ENCODE measurements at places on chromosomes 6 and 20.

DNA sequence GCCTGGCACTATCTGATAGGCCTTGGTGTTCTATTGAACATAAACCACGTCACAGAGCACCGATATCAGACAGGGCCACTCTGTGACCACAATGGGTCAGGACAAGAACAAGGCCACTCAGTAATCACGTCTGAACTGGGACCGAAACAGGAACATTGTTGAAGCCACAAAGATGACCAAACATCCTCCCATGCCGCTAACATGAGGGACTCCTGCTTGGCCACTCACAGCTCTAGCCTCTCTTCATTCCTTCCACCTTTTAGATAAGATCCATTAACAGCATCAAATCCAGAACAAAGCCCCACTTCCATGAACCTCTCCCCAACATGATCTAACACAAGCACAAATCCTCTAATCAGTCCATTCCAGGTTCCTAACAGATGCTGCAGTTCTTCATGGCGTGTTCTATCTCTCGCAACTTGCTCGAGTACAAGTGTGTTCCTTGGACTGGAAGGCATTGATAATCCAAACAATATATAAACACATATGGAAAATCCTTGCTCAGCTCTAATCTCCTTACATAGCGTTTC lies 7.4 kb downstream of the SIRT5 start:
- no peak for DNase-seq

DNA sequence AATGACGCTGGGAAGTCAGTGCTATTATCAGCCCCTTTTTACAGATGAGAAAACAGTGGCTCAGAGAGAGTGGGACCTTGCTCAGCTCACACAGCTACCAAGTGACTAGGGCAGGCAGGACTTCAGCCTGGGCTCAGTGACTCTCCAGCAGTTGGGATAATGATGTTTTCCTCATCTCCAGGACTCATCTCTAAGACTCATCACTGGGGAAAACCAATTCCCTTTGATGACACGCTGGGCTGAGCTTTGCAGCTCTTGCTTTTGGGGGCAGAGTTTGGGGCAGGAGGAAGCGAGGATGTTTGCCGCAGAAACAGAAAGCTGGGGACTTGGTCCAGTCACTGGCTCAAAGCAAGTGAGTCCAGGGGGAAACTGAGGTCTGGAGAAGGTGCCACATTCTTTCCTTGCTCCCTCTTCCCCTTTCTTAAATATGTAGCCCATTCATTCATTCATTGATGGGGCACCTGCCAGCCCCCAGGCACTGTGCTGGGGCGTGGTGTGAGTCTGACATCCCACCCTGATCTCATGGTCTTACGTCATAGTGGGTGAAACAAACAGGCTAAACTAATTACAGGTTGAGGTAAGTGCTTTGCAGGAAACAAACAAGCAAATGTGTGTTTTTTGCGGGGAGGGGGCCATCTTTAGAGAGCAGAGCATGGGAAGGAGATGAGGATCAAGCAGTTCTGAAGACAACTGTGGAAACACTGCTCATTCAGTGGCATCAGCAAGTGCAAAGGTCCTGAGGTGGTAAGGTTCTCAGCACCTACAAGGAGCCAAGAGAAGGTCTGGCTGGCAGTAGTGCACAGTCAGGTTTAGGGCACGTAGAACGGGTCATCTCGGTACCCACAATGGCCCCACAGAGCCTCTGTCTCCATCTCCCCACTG lies 74.4 kb upstream of the PMEPA1 start:
- no peak for DNase-seq

- DNase-seq = no peak
These were observed 92.2 kb downstream of the CDH22 start for GRCh38 chr20:46215913-46216707.

DNA sequence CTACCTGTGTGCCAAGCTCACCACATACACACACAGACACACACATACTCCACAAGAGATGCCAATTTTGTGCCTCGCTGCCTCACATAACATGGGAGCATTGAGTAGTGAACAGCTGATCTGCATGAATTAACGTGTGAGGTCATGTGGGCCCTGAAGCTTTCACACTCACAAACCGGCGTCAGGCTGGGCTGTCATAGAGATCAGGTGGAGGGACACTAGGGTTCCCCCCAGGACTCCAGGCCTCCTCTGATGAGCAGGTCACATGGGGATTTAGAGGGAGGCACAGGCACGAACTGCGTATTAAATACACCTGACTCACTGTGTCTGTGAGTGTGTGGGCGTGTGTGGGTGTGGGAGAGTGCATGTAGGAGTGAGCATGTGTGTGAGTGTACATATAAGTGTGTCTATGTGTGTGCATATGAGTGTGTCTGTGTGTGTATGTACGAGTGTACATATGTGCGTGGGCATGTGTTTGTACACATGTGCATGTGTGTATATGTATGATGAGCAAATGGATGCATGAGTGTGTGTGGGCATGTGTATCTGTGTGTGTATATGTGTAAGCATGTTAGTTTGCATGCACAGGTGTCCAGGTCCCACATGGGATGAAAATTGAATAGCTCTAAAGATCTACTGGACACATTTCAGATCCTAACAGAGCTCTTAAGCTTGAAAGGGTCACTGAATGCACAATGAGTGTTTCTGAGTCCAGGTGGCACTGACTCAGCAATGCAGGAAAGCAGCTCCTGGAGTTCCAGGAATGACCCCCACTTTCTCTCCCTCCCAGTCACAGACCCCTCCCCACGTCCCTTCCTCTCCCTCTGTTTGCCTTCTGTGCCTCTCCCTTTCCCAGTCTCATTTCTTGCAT lies 336.6 kb downstream of the PREX1 start:
- no peak for DNase-seq

GRCh38 chr20:50520222-50520880 lies 10.2 kb downstream of the PTPN1 start:
- DNase-seq = no peak

GRCh38 chr6:18444111-18444510 lies 57.0 kb downstream of the RNF144B start:
- DNase-seq = no peak

DNA sequence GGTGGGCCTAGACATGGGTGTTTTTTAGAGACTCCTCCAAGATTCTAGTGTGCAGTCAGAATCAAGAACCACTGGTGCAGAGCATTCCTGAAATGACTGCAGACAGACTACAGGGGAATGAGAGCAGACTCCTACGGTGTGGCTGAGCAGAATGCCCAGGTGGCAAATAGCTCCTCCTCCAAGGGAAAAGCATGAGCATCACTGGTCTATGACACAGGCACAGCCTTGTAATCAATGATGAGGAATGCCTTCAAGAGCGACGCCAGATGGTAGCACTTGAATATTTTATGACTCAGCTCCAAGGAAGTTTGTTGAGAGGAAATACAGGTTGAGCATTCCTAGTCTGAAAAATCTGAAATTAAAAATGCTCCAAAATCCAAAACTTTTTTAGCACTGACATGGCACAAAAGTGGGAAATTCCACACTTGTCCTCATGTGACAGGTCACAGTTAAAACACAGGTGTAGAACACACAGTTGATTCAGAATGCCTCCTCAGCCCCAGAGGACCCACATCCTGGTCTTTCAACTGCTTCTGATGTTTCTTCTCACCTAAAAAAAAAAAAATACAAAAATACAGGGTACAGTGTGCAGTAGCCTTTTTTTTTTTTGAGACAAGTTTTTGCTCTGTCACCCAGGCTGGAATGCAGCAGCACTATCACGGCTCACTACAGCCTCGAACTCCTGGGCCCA lies 10.6 kb upstream of the FAM8A1 start:
- no peak for DNase-seq

- DNase-seq = no peak
These were observed 752.8 kb downstream of the CBLN4 start for GRCh38 chr20:55252521-55252920.

- DNase-seq = no peak
These were observed 74.4 kb upstream of the RIPOR2 start for GRCh38 chr6:25010176-25010575.

DNA sequence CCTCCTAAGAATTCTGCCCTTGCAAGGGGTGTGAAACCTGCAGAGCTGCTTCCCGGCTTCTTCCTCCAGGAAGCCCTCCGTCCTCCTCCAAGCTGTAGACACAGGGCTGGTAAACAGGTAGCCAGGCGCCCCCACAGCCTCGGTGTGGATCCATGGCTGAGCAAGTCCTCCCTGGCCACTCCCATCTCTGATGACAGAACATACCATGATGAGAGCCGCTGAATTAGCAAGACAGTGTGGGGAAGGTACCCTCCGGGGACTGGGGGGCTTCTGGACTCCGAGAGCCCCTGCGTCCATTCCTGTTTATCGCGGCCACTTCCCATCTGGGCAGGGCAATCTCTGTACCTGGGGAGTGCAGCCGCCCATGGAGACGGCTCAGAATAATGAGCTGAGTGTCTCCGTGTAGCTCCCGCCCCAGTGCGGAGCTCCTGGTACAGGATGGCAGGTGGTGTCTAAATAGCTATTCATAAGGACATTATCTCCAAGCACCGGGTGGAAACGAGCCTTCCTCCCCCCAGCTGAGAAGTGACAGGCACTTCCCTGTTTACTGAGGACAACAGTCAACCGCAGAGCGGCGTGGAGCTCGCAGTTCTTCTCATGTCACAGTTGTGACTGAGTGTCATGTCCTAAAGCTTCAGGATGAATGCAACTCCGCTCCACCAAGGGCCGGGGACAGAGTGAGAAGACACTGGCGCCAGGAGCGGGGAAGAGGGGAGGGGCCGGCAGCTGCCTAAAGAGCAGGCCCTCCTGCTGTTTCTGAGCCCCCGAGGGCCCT lies 22.7 kb upstream of the NTSR1 start:
- peak; percentile 83 for DNase-seq

DNA sequence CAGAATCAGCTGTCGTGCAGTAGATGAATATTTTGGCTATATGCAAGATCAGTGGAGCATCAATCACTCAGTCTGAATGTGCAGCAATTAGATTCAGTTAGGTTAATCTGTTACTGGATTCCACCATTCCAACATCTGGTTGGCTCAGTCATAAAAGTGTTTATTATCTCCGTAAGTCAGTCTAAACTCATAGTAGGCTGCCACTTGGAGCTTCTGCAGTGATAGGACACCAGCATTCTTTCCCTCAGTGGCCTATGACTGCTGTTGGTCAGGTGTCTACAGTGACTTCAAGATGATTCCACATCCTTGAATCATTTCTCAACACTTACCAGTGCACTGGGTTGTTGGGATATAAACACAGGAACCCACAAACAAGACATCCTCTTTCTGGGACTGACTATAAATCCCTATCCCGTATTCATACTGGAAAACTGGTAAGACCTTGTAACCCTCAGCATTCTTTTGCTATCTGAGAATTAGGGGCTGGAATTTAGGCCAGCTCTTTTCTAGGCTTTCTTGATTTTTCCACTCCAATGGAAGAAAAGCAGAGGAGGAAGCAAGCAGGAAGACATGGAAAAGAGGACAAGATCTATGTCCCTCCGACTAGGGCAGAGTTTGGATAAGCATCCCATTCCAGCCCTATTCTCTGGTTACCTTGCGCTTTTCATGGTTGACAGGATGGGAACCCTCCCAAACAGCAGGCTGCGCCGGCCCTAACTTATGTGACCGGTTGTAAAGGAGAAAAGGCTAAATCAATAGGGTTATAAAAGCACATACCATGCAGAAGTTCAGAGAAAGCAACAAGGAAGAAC lies 919.6 kb downstream of the KIF16B start:
- DNase-seq = no peak

GRCh38 chr6:118696271-118696670 lies 44.9 kb upstream of the CEP85L start:
- no peak for DNase-seq

GRCh38 chr20:25503936-25504335 lies 81.4 kb downstream of the NINL start:
- DNase-seq = no peak

DNA sequence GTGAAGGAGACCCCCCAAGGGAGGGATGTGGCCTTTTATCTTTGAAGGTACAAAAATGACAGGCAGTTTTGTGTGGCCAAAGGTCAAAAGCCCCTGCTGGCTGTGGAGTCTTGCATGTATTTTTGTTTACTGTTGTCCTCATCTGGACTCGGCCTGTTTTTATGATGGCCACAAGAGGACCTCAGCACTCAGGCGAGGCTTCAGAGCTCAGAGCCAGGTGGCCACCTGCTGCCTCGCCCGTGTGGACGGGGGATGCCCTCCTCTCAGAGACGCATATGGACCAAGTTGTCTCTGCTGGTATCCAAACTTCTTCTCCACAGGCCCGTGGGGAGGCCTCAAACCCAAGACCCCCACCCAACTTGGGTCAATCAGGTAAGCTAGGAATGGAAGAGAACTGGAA lies 118.2 kb downstream of the DACT2 start:
- DNase-seq = no peak

DNA sequence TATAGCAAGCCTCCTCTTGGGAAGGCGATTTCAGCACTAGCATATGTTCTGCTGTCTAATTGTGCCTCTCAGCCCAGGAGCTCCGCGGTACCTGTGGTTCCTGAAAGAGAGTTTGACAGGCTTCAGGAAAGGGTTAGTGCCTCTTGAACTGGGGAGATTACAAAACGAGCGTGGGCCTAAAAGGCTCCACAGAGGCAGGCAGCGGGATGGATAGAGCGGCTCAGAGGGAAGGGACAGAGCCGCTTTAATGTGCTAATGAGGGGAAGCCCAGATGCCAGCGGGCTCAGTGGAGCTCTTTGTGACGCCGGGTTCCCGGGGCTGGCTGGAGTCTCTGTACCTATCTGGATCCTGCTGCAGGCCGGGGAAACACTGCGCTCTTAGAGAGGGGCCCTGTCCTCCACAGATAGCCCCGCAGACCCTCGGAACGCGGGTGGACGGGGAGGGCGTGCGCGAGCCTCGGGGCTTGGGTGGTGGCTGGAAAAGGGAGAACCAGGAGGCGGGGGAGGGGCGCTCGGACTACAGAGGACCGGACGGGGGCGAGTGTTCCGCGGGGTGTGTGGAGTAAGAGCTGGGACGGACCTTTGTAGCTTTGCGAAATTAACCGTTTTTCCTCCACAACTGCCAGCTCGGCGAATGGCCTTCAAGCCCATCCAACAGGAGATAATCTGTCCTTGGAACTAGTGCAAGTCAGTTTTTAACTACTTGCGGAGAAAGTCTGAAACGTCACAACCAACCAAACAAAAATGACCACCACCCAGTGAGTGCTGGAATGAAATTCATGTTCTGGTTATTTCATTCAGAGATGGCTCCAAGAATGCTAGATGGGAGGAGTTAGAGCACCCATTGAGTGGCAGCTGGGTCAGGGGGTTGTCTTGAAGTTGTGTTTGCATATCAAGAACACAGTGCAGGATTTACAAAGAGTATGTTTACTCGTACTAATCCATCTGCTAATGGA lies 13.0 kb downstream of the SLC35F1 start:
- no peak for DNase-seq

DNA sequence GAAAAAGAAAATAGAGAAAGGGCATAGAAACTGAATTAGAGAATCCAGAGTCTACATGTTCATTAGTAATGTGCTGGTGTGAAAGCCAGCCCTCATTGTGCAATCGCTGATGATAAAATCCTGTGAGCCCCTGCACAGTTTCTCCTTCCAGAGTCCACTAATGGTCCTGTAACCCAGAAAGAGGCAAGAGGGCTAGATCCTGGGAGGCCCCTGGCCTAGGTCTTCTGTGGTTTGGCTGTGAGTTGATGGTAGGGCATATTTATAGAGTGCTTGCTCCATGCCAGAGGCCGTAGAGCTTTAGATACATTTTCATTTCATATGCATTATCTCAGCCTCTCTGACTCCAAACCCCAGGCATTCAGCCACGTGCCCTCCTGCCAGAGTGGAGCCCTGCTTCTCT lies 94.9 kb upstream of the MTHFD1L start:
- no peak for DNase-seq

All from AML-193 (cell line).